CD8-positive, alpha-beta T cell (primary cell): ENCODE measurements at places on chromosomes 12 and 14.

DNA sequence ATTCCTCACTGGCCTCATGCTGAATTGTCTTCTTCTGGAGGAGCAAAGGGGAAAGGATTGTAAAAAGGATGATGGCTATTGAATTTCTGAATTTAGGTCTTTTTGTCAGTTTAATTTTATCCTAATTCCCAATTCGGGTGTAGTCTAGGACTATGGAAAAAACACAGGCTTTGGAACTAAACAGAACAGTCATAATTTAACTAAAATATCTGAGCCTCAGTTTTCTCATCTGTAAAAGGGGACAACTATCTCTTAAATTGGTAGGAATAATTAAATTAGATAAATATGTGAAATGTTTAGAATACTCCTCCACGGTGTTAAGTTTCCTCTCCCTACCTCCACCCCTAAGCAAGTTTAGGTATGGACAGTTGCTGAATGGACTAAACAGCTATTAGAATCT is 3.2 kb upstream of the SP1 start:
- no peak for DNase-seq

GRCh38 chr12:79775355-79776027 is 84.7 kb upstream of the PAWR start:
- no peak for DNase-seq

DNA sequence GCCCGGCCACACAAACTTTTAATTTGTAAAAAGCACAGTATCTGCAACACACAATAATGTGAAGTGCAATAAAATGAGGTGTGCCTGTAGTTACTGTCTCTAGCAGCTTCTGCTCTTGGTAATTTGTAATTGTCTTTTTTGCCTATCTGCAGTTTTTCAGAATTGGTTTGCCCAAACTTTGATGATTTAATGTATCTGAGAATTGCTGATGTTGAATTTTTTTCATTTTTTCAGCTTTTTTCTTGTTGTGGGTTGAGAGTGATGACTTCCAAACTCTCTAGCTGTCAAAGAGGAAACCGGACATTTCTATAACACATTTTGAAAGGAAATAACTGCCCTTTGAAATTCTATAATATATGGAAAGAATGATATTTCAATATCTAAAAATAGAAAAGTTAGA is 236.9 kb downstream of the RERGL start:
- DNase-seq = no peak

DNA sequence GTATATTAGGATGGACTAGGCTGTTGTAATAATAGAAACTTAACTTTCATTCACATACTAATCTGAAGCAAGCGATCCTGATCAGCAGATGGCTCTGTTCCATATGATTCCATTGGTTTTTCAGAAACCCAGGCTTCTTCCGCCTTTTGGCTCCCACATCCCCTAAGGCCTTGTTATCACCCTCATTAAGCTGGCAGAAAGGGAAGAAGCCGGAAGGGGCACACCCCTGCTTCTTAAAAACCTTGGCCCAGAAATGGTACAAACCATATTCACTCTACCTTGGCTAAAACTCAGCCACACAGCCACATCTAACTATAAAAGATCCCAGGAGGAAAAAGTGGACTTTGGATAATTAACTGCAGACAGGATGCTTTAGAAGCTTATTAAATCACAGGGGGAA is 329.2 kb downstream of the PCNX1 start:
- DNase-seq = no peak

- DNase-seq = no peak
These were observed 163.0 kb downstream of the BRMS1L start for GRCh38 chr14:35988972-35989690.
